ENCODE measurements at places on chromosomes 5 and 9.

DNA sequence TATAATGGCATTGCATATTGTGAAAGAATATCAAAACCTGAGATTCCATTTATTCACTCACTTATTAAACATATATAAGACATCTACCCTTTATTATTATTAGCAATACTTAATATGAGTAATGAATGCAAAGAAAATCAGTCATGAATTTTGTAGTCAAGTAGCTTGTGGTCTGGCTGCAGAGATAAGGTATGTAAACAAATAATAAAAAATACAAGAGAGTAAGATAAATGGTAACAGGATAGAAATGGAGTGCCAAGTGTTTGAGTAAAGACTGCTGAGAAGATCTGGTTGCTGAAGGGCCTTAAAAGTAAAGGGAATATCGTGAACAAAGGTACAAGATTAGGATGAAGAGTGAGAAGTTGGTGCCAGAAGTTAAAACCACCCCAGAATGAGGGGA, 18.4 kb downstream of the TRIM32 start:
- DNase-seq = no peak

GRCh38 chr9:112754578-112754977, 4.0 kb downstream of the SNX30 start:
- DNase-seq = no peak

DNA sequence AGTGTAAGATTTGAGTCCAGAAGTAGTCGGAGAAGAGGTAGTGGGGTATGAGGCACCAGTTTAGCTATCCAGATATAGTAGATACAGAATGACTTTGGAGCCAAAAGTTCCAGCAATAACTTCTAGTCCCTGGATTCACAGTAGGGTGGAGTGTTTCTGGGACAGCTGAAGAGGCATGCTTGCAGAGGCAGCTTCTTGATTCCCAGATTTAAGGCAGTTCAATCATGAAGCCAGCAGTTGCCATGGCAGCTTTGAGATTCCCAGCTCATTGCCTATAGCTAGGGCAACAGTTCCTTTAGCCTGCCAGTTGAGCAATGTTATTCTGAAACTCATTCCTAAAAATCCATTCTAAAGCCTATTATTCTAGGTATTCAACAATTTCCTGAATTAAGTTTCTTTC, 79.2 kb downstream of the LIX1 start:
- no peak for DNase-seq

- DNase-seq = no peak
These were observed 54.2 kb upstream of the AKNA start for GRCh38 chr9:114442022-114442421.

GRCh38 chr9:77562019-77562748, 85.9 kb downstream of the GNA14 start:
- DNase-seq = no peak

GRCh38 chr9:104608336-104608735, 2.9 kb upstream of the OR13C2 start:
- no peak for DNase-seq

- DNase-seq = no peak
These were observed 19.2 kb downstream of the MARCHF3 start for GRCh38 chr5:127011153-127011552.

DNA sequence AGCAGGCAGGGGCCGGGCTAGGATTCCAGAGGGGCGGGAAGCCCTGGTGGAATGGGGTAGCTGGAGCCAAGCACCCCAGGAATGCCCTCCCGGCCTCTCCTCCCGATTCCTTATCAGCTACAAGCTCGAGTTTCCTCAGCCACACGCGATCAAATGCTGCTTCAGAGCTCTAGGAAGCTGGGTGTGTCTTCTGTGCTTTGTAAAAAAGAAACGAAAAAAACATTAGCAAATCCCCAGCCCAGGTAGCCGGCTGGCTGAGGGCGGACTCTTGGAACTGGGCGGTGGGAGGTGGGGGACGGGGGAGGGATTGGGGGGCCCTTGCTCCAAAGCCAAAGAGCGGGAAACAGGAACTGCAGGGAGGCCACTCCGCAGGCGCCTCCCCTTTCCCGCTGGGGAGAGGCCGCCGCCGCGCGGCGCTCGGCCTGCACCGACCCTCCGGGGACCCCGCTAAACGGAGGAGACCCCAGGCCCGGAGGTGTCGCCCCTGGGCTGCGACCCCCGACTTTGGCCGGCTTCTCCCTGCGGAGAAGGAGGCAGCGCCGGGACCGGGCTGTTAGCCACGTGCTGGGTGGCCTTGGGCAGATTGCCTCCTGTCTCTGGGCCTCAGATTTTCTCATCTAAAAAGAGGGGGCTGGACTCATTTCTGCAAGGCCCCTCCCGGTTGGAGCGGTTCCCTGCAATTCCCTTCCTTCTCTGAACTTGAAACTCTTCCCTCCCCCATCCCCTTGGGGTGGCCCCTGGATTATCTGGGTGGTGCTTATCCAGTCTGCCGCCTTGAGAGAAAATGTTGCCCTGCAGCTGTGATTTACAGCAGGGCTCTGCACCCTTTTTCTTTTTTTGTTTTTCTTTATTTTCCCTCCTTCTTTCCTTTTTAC, 40.9 kb upstream of the FABP6 start:
- peak; percentile 86 for DNase-seq

- DNase-seq = peak; percentile 64
These were observed 22.4 kb downstream of the PHF2 start for GRCh38 chr9:93598647-93599241.

DNA sequence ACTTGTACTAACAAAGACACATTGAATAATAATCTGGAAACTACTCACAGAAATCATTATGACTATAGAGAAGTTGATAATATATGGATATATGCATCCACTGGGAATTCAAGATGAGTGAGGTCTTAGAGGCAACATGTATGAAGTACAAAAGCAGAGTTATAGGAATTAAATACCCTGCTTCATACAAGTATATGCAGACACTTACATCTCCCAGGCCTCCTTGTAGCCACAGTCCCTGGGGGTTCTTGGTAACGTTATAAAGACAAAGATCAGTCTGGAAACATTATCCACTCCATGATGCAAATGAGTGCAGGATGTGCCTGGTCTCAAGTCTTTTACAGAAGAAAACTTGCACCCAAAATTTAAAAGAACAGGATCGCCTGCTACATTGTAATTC, 92.4 kb upstream of the ANXA1 start:
- DNase-seq = no peak

DNA sequence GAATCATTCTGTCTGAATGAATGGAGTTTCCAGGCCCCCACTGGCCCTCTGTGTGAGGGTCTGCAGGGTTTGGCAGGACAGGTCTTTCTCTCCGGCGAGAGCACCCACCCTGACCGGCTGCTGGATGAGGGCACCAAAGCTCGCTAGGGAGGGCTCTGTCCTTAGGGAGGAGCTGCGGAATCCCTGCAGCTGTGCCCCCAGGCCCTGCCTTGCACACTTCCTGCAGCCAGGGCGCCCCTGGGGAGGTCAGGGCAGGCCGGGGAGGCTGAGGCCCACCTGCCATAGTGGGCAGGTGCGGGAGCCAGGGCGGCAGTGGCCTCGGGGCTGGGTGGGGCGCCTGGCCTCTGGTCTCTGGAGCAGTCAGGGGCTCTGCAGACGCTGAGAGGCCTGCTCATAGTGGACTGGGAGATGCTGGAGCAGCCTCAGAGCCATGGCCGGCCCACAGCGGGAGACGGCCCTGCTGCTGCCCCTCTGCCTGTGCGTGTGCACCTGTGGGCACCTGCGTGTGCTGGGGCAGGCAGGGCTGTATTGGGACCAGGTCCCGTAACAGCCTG, 36.1 kb downstream of the EXOC3 start:
- DNase-seq = no peak

GRCh38 chr9:134894136-134894860, 13.7 kb downstream of the FCN2 start:
- DNase-seq = no peak

DNA sequence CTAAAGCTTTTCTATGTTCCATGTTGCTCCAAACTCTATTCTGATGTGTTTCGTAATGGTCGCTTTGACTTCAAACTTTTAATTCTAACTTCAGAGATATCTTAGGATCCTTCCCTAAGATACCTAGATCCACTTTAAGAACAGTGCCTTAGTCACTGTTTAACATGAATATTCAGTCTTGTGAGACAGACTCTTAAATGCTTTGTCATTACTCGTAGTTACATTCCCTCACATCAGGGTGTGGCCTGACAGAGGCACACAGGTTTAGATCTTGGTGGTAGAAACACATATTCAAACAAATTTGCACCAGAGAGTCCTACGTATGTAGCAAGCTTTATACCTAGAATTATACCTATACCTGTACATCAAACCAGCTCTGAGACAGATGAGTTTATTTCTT, 687.0 kb upstream of the C9orf72 start:
- DNase-seq = no peak

DNA sequence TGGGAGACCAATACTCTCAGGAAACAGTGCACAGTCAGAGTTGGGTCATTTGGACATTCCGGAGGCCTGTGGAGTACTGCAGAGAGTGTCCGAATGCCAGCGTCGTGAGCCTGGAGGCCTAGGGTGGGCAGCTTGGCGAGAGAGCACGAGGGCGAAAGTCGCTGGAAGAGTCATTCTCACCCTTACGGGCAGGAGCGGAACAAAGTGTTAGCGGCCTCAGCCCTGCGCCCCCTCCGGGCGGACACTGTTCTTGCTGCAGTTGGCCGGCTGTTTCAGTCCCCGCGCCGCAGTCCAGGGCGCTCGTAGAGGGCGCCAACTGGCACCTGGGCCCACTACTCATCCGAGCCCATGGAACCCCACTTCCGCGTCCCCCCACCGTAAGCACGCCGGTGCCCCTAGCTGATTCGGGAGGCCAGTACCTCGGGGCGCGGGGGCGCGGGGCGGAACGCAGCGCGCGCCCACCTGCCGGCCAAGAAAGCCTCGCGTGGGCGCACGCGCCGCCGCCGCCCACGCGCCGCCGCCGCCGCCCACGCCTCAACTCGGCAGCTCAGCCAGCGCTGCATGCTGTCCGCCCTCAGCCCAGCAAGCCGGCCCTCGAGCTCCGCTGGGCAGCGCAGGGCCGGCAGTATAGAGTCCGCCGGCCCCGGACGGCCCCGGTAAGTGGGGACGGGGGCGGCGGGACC, 99.7 kb upstream of the CCL21 start:
- peak; percentile 37 for DNase-seq

DNA sequence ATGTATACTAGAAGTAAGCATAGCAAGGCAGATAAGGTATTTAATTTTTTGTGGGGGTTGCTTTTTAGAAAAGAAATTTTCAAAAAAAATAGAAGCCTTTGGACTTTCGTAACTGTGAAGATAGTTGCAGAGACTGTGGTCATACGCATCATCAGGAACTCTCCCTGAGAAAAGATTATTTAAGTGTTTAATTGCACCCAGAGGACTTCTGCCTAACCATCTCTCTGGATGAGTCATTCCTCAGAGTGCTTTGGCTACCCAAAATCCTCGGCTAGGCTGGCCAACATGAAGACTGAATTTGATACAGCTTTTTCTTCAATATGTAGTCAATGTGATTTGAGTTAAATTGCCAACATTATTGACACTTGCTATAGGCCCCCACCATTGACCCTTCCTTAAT, 296.4 kb downstream of the TLR4 start:
- no peak for DNase-seq

GRCh38 chr5:95042037-95042436, 242.9 kb downstream of the MCTP1 start:
- no peak for DNase-seq

DNA sequence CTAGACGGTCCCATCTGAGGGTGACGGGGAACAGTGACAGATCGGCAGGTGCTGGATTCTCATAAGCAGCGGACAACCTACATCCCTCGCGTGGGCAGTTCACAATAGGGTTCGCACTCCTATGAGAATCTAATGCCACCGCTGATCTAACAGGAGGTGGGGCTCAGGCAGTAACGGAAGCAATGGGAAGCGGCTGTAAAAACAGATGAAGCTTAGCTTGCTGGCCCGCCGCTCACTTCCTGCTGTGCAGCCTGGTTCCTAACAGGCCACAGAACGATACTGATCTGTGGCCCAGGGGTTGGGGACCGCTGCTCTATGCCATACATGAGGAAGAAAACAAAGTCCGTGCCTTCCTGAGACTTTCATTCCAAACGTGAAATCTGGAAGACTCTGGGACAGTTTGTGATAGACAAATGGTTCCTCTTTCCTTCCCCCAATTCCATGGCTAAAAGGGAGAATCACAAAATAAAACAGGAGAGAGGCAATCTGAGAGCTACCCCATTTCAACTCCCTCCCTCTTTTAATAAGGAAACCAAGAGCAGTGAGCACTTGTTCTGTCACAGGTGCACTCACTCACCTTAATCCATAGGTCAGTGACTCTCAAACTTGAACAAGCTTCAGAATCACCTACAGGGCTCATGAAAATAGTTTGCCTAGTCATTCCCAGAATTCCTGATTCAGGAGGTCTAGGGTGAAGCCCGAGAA, 12.1 kb downstream of the PDCL start:
- no peak for DNase-seq

GRCh38 chr5:148386041-148386440, 2.3 kb downstream of the FBXO38 start:
- DNase-seq = no peak

- no peak for DNase-seq
These were observed 36.2 kb upstream of the UGCG start for GRCh38 chr9:111860443-111860842.

GRCh38 chr5:53360811-53361210, 119.6 kb upstream of the FST start:
- no peak for DNase-seq

- DNase-seq = no peak
These were observed 1.6 kb upstream of the PRDM6 start for GRCh38 chr5:123087173-123088030.

GRCh38 chr9:111804636-111805035, 9.9 kb upstream of the SHOC1 start:
- DNase-seq = no peak

DNA sequence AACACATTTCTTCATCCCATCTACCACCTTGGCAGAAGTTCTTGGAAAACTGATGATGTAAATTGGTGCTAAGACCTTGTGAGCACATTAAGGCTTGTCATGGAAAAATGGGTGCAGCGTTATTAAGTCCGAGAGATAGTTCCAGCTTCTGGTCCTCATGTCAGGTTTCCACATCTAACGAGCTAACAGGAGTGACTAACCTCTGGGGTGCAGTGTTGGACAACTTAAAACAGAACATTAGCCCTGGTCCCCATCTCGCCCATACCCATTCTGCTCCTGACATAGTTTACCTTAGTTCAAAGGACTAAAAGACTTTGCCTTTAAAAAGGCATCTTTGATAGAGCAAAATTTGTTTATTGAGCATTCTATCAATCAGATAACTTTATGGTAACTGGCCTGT, 128.0 kb downstream of the SLC1A3 start:
- peak; percentile 53 for DNase-seq

DNA sequence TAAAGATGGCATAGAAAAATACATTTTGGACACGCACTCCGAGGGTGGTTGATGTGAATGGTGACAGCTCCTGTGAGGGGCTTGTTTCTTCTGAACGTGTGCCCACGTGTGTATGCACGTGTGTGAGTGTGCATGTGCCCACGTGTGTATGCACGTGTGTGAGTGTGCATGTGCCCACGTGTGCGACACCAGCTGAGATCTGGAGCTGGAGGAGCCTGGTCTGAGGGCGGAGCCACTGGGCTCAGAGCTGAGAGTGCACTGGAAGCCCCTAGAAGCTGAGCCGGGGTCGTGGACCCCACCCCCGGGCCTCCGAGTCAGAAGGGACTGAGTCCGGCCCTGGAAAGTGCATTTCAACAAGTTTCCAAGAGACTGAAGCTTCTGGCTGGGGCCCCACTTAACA, 282.5 kb upstream of the IRX4 start:
- DNase-seq = no peak
